ENCODE measurements at places on chromosomes 1 and 21.

GRCh38 chr1:84692391-84692790, 2.1 kb upstream of the SSX2IP start:
- DNase-seq, result no peak

- no peak for DNase-seq
Observed at GRCh38 chr1:17587693-17588047, 48.2 kb downstream of the ARHGEF10L start.

DNA sequence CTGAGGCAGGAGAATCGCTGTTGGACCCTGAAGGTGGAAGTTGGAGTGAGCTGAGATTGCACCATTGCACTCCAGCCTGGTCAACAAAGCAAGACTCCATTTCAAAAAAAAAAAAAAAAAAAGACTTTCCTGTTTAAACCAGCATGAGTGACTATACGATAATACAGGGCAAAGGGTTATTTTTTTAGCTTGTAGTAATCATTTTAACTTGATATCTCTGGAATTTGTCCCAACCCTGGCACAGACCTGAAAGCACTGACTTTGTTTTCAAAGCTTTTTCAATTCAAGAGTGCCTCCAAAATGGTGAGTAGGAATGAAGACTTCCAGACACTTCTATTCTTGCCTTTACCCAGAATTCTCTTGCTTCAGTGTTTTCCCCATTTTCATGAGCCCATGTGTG, 4.4 kb upstream of the TMCO2 start:
- no peak for DNase-seq

GRCh38 chr1:162070094-162070748, 730 bp downstream of the NOS1AP start:
- DNase-seq, result no peak

DNA sequence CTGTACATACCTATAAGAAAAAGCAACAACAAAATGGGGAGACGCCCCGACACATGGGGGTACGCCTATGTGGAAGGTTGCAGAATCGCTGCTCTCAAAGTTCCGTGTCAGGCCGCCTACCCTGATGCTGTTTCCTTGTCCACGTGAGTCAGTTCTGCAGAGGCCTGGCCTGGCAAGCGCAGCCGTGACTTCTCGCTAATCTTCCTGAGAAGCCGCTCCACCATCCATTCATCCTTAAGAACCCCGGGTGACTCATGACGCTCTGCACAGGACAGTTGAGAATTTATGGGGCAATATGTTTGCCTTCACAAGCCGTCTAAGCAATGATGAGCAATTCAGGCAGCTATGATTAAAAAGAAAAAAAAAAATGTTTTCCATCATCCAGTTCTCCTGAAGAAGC, 122.3 kb upstream of the TMPRSS2 start:
- no peak for DNase-seq

GRCh38 chr21:30425826-30426225, at the start of gene KRTAP13-3:
KRTAP13-3 (minus strand) TSS chr21:30425926; CDS start chr21:30425912, 14 bp downstream.
- no peak for DNase-seq

DNA sequence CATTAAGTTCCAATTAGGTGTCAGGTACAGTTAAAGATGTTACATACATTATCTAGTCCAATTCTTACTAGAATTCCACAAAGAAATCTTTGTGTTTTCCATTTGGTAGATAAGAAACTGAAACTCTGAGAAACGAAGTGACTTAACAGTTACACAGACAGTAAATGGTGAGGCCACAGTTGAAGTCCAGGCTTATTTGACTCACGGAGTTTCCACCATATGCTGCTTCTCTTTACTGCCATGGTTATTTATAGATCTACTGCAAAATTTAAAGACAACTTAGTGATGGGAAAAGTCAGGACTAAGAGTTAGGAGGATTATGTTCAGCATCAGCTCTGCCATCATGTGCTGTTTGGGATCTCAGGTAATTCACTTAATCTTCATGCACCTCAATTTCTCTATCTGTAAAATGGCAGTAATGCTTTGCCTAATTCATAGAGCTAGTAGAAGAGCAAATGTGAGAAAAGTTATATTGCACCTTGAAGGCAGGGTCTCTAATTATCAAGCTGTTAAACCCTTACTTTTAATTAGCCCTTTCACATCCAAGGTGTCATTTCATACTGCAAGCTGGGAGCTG, 26.2 kb upstream of the SAMSN1 start:
- DNase-seq, result no peak

GRCh38 chr21:37811711-37812110, 104.5 kb downstream of the KCNJ6 start:
- DNase-seq, result no peak

- no peak for DNase-seq
Observed at GRCh38 chr1:223739366-223740037, 27.2 kb downstream of the CAPN2 start.

GRCh38 chr1:244271691-244272308, 179.9 kb downstream of the ADSS2 start:
- no peak for DNase-seq

DNA sequence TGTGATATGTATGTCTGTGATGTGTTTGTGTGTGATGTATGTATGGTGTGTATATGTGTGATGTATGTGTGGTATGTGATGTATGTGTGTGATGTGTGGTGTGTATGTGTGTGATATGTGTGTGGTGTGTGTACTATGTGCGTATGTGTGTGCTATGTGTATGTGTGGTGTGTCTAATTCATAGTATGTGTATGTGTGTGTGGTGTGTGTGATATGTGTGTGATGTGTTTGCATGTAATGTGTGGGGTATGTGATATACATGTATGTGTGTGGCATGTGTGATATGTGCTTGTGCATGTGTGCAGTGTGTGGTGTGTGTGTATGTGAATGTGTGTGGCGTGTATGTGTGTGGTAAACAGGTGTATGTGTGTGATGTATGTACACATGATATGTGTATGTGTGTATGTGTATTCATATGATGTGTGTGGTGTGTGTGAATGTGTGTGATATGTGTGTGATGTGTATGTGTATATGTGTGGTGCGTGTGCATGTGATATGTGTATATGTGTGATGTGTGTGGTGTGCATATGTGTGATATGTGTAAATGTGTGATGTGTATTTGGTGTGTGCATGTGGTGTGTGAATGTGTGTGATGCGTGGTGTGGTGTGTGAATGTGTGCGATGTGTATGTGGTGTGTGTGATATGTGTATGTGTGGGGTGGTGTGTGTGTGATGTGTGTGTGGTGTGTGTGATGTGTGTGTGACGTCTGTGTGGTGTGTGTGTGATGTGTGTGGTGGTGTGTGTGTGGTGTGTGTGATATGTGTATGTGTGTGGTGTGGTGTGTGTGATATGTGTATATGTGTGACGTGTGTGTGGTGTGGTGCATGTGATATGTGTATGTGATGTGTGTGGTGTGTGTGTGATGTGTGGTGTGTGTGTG, 8.0 kb upstream of the PCBP3 start:
- no peak for DNase-seq

Measured in activated T-helper 1 cell treated with Interleukin-2 at 50 U/mL for 16 hours (primary cell).